Urinary bladder (tissue), 4 donors: ENCODE measurements at places on chromosomes 4 and X. TPM values are rescaled to one million over a fixed set of nuclear protein-coding genes. Genes with fewer than 3 reads are reported as not detected.

The TMA16 gene
- total RNA-seq, result 46.7 TPM

The CXCL5 gene
- 0.11 TPM for total RNA-seq

The SERPINA7 gene
- not detected for total RNA-seq

GRCh38 chrX:38991656-38992440, 190.6 kb downstream of the MID1IP1 start:
- no peak for DNase-seq

DNA sequence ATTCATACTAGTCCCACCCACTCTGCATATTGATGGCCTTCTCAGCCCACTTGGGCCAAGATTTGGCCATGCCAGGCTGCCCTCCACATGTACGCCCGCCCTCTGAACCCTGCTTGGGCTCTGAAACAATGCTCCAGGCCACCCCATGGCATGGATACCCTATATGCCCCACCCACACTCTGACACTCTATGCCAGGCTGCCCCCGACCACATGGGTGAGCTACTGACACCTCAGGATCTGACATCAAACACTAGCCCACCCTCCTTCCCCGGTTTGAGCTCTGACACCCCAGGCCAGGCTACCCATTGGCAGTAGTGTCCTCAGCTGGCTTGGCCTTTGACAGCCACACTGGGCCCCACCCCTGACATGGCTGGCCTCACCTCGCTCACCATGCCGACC, 69.5 kb downstream of the HPRT1 start:
- DNase-seq, result no peak
